ENCODE measurements at places on chromosomes 3 and 15.
A peak's percentile ranks its signal among the peaks of the same experiment; 100 is the strongest.

DNA sequence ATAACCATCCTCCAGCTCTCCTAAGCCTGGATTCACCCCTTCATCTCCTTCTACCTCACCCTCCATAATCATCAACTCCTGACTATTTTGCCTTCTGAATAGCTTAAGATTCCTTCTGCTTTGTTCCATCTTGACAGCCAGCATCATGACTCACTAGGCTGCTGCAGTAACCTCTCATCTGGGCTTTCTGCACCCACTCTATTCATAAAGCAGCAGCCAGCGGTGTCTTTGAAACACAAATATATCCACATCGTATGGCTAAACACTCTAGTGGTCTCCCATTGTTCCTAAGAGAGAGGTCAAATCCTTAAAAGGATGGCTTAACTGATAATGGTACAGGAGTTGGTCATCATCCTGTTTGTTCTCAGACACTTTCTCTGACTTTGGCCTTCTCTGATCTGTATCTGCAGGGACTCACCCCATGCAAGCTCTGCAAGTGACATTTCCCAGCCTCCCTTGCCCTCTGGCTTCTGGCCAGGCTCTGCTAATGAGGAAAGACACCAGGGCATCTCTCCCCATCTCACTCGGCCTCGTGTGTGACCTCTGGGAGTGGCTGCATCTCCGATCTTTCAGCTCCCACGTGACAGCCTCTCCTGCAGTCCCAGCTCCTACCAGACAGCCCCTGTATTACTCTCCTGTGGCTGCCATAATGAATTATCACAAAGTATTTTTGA is 6.2 kb downstream of the GRK7 start:
- no peak for DNase-seq

- no peak for DNase-seq
These were observed 135.7 kb downstream of the FOXP1 start for GRCh38 chr3:71447803-71448202.

DNA sequence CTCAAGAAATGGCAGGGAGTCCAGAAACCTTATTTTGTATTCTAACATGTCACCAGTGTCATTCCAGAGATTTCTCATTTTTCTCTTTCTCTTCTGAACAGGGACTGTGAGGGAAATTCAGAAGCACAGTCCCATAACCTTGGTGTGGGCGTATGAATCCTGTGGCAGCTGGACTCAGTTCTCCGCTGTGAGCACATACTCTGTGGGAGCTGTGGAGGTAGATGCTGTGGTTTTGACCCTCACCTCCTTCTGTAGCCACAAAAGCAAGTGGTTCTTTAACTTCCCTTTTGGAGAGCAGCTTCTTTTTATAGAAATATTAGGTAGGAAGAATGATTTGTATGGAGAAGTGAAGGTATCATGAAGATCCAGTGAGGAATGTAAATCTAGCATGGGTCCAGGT is 13.4 kb downstream of the TMEM207 start:
- DNase-seq = no peak

GRCh38 chr15:76198456-76199105 is 112.7 kb downstream of the ETFA start:
- DNase-seq = no peak

DNA sequence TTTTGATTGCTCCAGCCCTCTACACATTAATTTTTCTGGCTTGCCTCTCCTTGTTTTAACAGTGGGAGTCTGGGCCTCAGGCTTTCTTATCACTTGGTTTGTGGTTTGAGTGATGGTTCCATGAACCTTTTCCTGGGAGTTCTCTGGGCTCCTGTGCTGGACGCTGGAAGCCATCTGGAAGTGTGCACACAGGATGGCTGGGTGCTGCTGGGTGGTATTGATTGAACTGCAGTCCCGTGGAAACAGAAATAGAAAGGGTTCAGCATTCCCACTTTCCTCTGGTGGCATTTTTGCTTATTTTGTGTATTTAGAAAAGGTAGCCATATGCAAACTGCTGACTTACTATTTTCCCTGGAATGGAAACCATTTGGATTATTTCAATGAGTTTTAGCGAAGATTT is 25.6 kb downstream of the MITF start:
- no peak for DNase-seq

- DNase-seq = peak; percentile 55
These were observed 14.0 kb downstream of the AAGAB start for GRCh38 chr15:67240235-67241131.

DNA sequence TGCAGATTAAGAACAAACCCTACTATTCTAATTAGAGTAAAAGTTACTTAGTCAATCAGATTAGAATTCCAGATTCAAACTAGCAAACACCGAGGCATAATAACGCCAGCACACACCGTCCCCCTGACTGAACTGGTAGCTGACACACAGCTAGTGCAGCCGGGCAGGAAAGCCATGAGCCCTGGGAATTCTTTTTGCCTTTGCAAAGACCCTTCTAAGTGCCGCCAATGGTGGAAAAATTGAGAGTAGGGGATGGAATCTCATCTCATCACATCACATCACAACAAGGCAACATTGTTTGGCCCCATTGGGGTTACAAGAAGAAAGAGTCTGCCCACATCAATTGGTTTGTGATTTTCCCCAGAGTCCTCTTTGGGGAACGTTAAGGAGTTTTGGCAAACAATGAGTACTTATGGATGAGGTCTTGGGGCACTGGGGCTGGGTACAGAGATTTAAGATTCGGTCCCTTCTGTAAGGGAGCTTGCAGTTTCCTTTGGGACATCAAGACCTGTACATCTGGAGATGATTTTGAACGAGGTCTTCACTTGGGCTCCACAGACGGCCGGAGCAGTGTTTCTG is 120.4 kb upstream of the MEF2A start:
- DNase-seq = no peak

GRCh38 chr3:128727059-128727458 is 1.1 kb downstream of the RAB7A start:
- DNase-seq = no peak

- peak; percentile 15 for DNase-seq
These were observed 340.3 kb downstream of the SLC9A9 start for GRCh38 chr3:143507735-143508580.

DNA sequence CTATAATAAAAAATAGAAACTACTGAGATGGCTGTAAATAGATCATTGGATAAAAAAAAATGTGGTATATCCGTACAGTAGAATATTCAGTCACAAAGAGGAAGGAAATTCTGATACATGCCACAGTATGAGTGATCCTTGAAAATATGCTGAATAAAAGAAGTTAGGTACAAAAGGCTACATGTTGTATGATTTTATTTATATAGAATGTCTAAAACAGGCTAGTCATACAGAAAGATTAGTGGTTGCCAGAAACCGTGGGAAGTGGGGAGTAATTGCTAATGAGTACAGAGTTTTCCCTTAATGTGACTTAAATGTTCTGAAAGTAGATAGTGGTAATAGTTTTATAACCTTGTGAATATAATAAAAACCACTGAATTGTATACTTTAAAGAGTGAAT is 24.9 kb upstream of the FAH start:
- no peak for DNase-seq

DNA sequence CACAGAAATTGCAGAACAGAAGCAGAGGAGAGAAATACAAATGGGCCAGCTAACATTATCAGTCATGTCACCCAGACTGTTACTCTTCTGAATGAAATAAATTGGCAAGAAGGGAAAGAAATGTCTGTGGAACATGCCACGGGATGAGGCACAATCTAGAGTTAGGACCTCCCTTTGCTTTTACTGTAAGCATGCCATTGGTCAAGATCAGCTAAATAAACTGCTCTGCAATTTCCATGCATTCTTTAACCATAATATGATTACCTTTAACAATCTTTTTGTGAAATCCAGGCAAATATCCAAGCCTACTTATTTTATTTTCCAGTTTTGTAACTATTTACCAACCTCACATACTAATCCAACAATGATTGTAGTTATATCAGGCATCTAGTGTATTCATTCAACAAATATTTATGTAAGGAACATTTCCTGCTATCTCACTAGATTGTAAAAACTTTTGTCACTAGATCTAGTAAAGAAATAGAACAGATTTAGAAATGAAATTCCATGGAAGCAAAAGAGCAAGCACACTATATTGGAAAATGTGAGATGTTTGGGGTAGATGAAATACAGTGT is 383.4 kb downstream of the MECOM start:
- no peak for DNase-seq

DNA sequence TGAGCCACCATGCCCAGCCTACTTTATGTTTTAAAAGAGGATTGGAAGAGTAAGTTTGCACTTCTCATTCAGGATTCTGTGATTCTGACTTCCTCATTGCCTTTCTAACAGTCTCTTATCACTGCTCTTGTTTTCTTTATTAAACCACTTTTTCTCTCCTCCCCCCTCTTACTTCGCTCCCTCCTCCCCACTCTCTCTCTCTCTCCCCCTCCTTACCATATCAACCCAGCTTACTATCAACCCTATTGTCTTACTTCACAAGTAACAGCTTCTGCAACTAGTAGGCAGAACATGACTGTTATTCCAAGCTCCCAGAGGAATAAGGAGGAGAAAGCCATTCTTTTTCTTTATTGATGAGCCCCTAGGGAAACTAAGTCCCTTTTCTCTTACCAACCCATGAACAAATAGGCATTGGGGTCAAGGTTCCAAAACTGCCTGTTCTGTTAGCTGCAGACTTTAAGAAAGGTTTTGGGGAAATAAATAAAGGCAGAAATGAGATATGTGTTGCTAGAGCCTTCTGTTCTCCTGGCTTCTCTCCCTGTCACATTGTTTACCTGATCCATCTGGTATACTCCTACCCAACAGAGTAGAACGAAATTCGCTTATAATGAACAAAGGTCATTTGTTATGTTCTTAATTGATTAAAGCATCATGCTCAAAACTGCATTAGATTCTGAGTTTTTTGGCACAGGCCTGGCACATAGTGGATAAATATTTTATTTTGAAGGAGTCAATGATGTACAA is 56.4 kb upstream of the RASGRP1 start:
- DNase-seq = no peak

DNA sequence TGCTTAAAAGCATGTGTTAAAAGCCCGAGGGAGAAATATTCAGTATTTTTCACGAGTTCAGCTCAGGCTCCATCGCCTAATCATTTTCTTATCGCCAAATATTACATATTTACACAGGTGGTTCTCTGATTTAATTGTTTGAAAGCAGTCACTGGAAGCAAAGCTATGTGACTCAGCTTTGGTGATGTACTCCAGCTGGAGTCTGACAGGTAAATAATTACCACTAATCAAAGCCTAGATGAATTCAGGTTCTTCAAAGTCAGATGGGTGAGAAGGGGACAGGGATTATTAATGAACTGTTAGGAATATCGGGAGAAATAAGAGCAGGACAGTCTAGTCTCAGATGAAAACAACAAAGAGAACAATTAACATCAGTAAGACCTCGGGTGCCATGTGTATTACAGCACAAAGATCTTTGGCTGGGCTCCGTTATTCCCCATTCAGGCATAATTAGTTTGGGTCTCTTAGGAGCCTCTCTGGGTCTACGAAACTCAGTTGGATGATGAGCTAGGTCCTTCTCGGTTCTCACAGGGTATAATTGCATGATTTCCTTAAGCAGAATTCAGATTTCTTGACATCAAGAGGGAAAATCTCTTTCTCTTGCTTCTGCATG is 331.7 kb upstream of the ADAMTS9 start:
- no peak for DNase-seq

GRCh38 chr3:97721446-97721845 is 43.1 kb upstream of the ARL6 start:
- no peak for DNase-seq

DNA sequence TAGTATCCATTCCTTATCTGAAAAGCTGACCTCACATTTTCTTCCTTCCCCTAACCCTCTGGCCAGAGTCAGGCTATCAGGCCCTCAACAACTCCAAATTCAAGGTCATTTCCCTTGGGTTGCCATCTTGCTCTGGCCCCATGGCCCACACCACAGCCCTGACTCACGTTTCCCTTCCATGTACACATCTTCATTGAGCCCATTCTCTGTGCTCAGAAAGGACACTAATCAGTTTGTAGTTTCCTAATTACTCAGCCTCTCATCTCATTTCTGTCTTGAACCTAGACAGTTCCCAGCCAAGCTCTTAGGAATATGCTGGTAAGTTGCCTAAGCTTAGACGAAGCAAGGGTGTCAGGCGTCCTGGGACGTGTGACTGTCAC is 14.9 kb downstream of the TGM5 start:
- no peak for DNase-seq

DNA sequence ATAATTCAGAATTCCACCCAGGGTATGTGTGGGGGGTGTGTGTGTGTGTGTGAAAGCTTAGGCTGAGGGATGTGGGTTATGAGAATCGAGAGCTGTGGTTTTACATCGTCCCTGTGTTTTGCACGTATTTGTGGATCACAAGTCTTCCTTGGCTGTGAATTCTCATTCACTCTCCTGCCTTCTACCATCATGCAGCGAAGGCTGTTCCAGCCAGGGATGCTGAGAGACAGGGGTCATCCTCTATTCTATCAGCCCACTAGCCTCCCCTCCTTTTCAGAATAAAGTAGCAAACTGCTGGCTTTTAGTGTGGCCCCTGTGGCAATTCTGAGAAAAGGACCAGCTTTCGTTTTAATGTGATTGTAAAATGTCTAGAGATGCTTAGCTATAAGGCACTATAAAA is 460.6 kb upstream of the NR2F2 start:
- no peak for DNase-seq

DNA sequence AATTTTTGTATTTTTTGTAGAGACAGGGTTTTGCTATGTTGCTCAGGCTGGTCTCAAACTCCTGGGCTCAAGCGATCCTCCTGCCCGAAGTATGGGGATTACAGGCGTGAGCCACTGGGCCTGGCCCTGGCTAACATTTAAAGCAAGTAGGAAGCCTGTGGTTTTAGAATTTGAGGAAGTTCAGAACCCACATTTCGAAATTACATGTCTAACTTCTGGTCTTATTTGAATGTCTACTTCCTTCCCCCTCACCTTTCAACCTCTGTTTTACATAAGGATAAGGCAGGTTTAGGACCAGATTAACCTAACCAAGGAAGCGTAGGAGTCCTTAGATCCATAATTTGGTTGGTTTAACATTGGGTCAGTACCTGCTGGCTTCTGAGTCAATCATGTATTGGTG is 120.5 kb upstream of the PROK2 start:
- no peak for DNase-seq

- no peak for DNase-seq
These were observed 74.0 kb upstream of the TERB2 start for GRCh38 chr15:44882499-44882968.

GRCh38 chr15:52496776-52497470 is 31.8 kb downstream of the MYO5A start:
- no peak for DNase-seq

GRCh38 chr3:173371848-173372487 is 25.6 kb upstream of the NLGN1 start:
- no peak for DNase-seq

DNA sequence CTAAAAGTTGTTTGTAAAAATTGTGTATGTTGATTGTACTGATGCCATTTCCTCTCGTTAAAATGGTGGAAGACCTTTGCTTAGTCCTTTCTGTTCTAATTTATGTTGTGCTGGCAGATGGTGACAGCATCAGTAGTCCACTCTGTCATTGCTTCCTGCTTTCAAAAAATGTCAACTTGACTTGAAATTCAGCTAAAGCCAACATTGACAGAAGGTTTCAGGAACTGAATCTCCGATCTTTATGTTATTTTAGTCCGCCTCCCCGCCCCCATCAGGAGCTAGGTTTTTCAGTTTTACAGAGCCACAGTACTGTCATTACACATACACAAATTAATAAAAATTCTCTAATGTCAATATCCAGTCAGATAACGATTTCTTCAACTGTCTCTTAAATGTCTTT is 1.5 kb downstream of the CEP63 start:
- DNase-seq = no peak

GRCh38 chr3:130870423-130870822 is 23.5 kb upstream of the ATP2C1 start:
- no peak for DNase-seq
